ENCODE measurements at places on chromosomes 2 and 18.
A peak's percentile ranks its signal among the peaks of the same experiment; 100 is the strongest.

DNA sequence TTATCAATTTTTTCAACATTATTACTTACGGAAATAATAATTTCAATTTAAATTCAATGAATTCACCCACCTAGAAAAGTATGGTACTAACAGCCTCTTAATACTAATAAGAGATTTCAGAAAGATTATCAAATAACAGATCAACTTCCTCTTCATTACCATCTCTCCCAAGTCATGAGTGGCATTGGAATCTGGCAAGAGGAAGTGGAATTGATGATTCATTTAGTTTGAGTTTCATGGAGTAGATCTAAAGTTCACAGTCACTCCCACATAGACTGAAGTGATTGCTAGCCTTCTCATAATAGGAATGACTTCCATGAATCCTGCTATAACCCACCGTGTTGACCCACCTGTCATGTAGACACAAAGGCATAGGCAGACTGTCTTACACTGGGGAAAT is 77.7 kb upstream of the WDR75 start:
- DNase-seq, result no peak

DNA sequence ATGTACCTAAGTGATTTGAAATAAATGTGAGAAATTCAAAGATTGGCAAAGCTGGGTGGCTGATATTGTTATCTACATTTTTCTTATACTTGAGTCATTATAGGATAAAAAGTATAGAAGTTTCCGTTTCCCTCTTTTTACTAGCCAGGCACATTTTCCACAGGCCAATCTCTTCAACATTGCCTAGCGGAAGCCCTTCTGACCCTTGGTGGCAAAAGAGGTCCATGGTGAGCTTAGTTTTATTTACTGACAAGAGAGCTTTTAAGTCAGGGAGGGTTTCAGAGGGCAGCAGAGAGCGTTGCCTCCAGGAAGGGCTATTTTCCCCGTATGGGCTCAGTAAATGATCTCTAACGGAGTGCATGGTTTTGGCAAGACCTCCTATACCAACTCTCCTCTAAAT is 15.1 kb upstream of the RHOB start:
- no peak for DNase-seq

- DNase-seq, result no peak
Measured at GRCh38 chr2:158619496-158619895, 162.7 kb downstream of the PKP4 start.

DNA sequence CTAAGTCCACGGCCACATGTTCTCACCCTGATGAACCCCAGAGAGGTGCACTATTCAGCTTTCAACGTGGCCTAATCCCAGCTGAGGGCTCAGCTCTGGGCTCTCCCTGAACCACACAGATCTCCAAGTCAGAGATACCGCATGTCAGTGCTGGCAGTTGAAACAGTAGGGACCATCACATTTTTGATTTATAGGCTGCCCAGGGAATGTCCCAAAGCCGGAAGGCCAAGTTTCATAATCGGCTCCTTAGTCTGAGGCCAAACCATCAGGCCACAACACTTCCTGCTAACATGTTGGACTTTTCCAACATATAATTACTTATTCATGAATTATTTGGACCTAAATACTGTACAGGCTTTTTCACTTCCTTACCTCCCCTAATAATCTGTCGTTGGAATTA is 91.9 kb upstream of the KLHL29 start:
- DNase-seq, result no peak

DNA sequence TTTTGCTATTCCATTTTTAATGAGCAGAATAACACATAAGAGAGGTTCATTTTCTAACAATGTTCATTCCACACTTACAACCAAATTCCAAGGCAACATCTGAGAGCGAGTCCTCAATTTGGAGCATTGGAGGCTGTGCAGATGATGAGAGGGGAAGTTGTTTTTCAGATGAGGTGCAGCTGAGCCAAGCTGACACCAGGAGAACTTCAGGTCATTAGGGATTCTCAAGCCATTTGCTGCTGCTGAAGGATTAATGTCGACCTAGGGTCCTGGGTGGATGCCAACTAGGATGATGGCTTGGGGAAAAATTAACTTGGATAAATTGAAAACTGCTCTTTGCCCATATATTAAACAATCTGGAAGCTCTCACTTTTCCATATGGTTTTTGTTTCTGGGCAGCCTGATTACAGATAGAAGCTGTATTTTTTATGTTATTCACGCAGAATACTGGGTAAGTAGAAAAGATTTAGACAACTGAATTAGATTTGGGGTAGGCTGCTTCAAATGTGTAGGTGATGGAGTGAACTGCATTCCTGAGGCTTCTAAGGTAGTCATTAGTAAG is 206.4 kb upstream of the SLC39A10 start:
- DNase-seq, result no peak

- DNase-seq, result no peak
Measured at GRCh38 chr2:168962636-168963035, 61.5 kb downstream of the G6PC2 start.

DNA sequence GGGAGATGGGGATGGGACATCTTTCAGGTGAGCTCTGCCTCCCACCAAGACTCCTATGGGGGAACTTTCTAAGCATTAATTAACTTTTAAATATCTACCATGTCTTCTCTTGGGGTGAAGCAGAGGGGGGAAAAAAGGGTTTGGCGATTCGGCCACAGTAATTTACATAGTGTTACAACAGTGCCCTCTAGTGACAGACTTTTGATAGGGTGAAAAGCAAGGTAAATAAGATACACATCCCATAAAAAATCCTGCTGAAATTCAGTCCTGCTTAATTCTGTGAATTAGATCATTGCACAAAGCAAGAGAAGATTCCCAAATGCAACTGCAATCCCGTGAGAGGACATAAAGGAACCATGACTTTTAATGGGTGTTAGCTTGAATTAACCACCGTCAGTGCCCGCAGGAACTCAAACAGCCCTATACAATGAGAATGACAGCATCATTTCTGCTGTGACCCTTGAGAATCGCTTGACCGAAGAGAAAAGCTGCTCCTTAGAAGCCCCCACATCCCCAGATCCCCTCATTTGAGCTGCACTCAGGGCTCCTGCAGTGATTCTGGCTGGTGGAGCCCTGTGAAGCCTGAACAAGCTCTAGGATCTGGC is 32.8 kb downstream of the FAM124B start:
- peak; percentile 28 for DNase-seq

GRCh38 chr2:164620873-164621763 is at the start of gene GRB14:
GRB14 (minus strand) TSS chr2:164621482; CDS start chr2:164621309, 173 bp downstream.
- DNase-seq, result peak; percentile 11

GRCh38 chr2:223633656-223634055 is 31.5 kb upstream of the SCG2 start:
- DNase-seq, result no peak

GRCh38 chr2:234161932-234162331 is 111.4 kb downstream of the SPP2 start:
- DNase-seq, result no peak

- no peak for DNase-seq
Measured at GRCh38 chr2:24947561-24948157, 24.1 kb downstream of the DNAJC27 start.

DNA sequence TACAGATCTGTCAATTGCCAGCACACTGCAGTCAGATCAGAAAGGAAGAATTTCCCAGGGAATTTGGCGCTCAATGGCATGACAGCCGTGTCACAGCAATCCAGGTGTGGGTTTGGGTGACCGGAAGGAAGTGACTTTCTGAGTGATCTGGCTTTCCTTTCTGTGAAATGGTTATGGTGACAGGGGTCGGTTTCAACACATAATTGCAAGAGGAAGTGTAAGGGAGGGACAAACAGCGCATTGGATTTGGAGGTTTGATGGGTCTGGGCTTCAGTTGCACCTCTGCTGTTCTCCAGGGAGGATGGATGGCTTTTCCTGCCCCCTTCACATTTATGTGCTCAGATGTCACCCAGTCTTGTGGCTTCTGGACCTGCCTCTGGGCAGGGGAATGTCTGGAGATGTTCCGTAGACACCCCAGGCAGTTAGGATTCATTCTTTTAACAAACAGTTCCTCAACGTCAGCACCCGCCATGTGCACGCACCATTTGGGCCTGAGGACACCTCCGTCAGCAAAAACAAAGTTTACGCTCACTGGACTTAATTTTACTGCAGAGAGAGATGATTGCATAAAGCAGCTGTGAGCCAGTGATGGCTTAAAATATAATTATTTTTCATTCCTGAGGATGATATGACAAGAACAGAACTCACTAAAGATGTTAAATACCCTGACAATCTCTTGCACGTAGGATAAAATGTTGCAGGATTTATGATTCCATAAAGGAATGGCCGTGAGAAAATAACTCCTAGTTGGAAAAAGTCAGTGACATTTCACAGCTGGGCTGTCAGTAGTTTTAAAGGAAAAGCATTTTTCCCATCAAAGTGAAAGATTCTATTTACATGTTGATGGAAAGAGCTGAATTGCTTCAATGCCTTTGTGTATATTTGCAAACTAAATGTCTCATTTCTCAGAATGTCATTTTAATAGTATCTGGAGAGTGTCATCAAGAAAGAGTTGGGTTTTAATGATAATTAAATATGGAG is 36.9 kb downstream of the MBP start:
- DNase-seq, result no peak

DNA sequence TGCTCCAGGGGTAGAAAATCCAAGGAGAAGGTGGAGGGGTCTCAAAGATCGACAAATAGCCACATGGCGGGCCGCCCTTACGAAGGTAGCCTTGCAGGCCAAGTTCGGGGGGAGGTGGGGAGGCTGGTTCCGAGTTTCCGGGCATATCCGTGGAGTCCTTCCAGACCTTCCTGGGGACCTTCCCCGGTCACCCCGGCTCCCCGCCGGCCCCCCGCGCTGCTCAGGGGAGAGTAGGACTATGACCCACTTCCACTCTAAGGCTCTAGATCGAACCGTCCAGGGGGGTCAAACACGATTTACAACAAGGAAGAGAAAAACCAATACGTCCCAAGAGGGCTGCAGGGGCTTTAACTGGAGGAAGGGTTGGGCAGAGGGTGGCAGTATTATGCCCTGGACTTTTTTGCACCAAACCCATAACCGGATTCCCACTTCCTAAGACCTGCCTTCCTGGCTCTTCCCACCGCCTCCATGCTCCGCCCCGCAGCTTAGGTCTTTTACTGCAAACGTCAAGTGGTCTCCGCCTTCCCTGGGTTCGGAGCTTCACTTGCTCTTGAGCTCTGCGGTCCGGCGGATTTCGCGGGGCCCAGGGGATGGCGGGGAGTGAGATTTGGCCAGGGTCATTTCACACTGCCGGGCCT is 779 bp upstream of the LYPD6 start:
- DNase-seq, result no peak

DNA sequence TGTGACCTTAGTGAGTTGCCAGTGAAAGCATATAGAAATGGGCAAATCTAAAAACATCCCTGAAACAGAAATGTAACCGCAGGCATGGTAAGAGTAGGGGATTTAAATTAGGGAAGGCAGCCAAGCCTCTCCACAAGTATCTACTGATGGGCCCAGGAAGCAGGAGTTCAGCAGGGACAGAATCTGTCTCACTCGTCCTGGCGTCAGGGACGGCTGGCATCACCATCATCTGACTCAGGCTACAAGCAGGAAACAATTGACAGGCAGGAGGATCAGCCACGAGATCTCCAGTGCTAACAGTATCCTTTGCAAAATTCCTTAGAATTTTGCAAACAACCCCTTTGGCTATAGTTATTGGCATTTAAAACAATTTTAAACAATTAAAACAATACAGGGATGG is 61.3 kb downstream of the SMAD4 start:
- DNase-seq, result no peak

DNA sequence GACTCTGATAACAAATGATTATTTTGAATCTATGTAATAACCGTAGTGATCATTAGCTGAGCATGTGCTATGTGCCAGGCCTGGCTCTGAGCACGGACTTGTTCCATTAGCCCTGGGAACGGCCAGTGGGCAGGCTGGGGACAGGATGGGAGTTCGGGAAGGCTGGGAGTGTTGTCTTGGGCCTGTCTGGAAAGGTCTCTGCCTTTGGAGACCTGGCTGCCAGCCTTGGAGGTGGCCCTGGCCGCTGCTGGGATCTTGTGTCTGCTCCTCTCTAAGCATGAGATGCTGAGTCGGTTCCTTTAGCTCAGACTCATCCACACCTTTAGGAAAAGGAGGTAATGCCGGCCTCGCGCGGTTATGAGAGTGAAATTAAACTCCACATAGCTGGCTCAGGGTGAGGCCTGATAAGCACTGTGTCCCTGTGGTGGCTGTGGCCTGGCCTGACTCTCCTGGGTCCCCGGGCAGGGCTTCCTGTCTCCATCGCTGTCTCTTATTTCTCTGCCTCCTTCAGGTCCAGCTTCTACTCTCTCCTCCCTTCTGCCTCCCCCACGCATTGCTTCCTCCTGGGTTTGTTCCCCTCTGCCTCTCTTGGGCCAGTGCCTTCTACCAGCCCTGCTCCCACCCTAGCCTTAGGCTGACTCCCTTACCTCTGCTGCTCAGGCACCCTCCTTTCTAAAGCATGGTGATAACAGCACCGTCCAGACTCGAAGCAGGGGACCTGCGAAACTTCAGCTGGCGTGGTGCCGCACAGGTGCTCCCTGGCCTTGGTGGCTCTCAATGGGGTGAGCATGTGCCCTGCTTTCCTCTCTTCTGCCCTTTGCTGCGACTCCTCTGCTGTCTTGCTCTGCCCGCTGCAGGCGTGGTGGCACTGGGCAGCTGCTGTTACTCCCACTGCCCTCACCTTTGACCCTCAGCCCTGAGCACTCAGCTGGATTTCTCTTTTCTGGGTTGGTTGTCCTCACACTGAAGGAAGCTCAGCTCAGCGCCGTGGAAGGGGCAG is 41.8 kb downstream of the NCK2 start:
- DNase-seq, result no peak

- DNase-seq, result no peak
Measured at GRCh38 chr2:208671886-208672680, 265.5 kb downstream of the PTH2R start.

- no peak for DNase-seq
Measured at GRCh38 chr2:12262681-12263436, 453.9 kb upstream of the TRIB2 start.

- no peak for DNase-seq
Measured at GRCh38 chr2:34229998-34230397, 630.9 kb upstream of the FAM98A start.

- no peak for DNase-seq
Measured at GRCh38 chr2:223050900-223051504, 988 bp upstream of the KCNE4 start.

- DNase-seq, result no peak
Measured at GRCh38 chr2:191625016-191625415, 52.9 kb upstream of the NABP1 start.

GRCh38 chr18:22175346-22175745 is 6.0 kb downstream of the GATA6 start:
- no peak for DNase-seq

GRCh38 chr2:108625186-108625827 is 91.0 kb downstream of the LIMS1 start:
- DNase-seq, result no peak

GRCh38 chr2:237915576-237915975 is 51.2 kb upstream of the UBE2F start:
- no peak for DNase-seq

DNA sequence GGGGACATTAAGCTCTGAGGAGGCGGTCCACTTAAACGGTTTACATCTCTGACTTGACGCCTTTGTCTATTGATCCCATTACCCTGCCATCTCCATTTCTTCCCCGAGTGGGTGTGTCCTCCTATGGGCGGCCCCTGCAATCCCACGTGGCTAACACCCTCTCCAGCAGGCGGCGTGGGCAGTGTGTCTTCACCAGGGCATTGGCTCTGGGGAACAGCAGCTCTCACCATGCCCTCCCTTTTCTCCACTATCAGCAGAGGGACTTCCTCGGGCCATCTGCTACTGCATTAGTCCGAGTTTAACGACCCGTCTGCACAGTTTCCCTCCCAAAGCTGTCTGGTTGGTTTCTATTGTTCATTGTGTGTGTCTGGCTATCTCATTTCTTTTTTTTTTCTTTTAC is 511.9 kb upstream of the NRP2 start:
- no peak for DNase-seq

Data from memory B cell (primary cell).